ENCODE measurements at places on chromosomes 4 and X.

- H3K4me1 ChIP-seq, result no peaks in the 10 kb centered on the region
- no peaks in the 10 kb centered on the region for H3K27me3 ChIP-seq
- H3K4me3 ChIP-seq, result no peak overlapping the region
- no peaks in the 10 kb centered on the region for H3K36me3 ChIP-seq
- H3K27ac ChIP-seq, result no peak overlapping the region
Observed at GRCh38 chr4:57490520-57491255, 380.5 kb upstream of the IGFBP7 start.

DNA sequence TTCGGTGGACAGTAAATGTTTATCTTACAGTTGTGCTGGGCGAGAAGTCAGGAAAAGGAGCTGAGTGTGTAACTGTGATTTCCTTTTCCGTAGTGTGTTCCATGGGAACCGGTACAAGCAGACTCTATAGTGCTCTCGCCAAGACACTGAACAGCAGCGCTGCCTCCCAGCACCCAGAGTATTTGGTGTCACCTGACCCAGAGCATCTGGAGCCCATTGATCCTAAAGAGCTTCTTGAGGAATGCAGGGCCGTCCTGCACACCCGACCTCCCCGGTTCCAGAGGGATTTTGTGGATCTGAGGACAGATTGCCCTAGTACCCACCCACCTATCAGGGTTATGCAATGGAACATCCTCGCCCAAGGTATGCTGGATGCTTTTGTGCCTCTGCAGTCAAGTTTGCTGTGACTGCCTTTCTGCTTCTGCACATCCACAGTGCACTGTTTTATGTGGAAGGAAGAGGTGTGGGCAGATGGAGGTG lies 27.4 kb downstream of the NOCT start:
- no peaks in the 10 kb centered on the region for H3K27me3 ChIP-seq
- no peak overlapping the region for H3K4me3 ChIP-seq
- DNase-seq, result no peak
- H3K36me3 ChIP-seq, result peaks cover 32% of the 10 kb centered on the region
- H3K4me1 ChIP-seq, result no peaks in the 10 kb centered on the region

GRCh38 chr4:47646372-47646771 lies 161.3 kb downstream of the ATP10D start:
- H3K27ac ChIP-seq, result no peak overlapping the region
- no peaks in the 10 kb centered on the region for H3K36me3 ChIP-seq
- no peaks in the 10 kb centered on the region for H3K27me3 ChIP-seq
- no peak overlapping the region for H3K4me3 ChIP-seq
- no peaks in the 10 kb centered on the region for H3K4me1 ChIP-seq

- H3K27me3 ChIP-seq, result no peaks in the 10 kb centered on the region
- no peak overlapping the region for H3K4me3 ChIP-seq
- H3K36me3 ChIP-seq, result no peaks in the 10 kb centered on the region
Observed at GRCh38 chr4:185793716-185794115, 18.3 kb downstream of the SORBS2 start.

DNA sequence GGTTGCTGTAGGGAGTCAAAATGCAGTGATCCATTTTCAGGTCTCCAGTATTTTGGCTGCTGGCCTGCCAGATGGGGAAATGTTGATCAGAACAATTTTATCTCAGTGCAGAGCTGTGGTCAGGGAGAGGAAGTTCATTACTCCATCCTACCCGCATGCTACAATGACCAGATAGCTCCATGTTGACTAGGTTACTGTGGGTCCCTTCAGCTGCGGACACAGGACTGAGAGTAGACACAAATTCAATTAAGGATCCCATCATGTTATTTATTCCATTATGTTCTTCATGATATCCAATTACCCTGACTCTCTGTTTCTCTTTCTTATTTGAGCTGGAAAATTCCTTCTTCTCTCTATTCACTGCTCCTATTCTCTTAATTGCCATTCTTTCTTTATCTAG lies 16.3 kb downstream of the SYNPO2 start:
- H3K4me3 ChIP-seq, result no peak overlapping the region
- no peak overlapping the region for H3K27ac ChIP-seq
- H3K36me3 ChIP-seq, result no peaks in the 10 kb centered on the region
- DNase-seq, result no peak
- no peaks in the 10 kb centered on the region for H3K4me1 ChIP-seq
